ENCODE measurements at places on chromosomes 13 and 19. TPM values are rescaled to one million over a fixed set of nuclear protein-coding genes. Genes with fewer than 3 reads are reported as not detected.

The TMIGD2 gene
- total RNA-seq: not detected

The ZNF541 gene
- not detected for total RNA-seq

The ZFR2 gene
- not detected for total RNA-seq

The RAB3A gene
- 0.67 TPM for total RNA-seq

The INSL3 gene
- not detected for total RNA-seq

The CGB8 gene
- not detected for total RNA-seq

The MYO1F gene
- total RNA-seq: 0.15 TPM

The CPB2 gene
- not detected for total RNA-seq

The RNF113B gene
- total RNA-seq: not detected

The APC2 gene
- total RNA-seq: under 0.01 TPM

The ZNF614 gene
- 4.0 TPM for total RNA-seq

The RGL3 gene
- total RNA-seq: not detected

The SHISA7 gene
- not detected for total RNA-seq

The PROZ gene
- total RNA-seq: not detected

The IZUMO4 gene
- 1.0 TPM for total RNA-seq

The CYP4F3 gene
- not detected for total RNA-seq

The KLK13 gene
- not detected for total RNA-seq

The GNG8 gene
- not detected for total RNA-seq

The MAP4K1 gene
- total RNA-seq: under 0.01 TPM

The CPAMD8 gene
- 0.45 TPM for total RNA-seq

The CCDC8 gene
- total RNA-seq: 30.1 TPM

The SIGLEC5 gene
- not detected for total RNA-seq

The ADGRE3 gene
- total RNA-seq: not detected

The ZNF442 gene
- total RNA-seq: 1.0 TPM
